WTC11 (cell line): ENCODE measurements at places on chromosomes 2 and 18.

DNA sequence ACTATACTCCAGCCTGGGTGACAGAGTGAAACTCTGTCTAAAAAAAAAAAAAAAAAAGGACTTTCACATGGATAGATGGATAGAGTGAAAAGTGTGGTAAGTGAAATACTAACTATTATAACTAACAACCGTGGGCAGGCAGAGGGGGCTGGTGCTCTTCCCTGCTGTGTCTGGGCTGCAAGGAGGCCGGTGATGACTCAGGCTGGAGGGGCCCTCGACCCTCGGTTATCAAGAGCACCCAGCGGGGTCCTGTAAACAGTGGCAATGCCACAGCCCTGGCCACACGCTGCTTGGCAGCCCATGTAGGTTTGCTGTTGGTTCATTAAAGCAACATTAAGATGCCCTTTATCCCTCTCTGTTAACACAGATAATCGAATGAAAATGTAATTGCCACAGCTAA lies 184.8 kb upstream of the RAB12 start:
- DNase-seq, result no peak

DNA sequence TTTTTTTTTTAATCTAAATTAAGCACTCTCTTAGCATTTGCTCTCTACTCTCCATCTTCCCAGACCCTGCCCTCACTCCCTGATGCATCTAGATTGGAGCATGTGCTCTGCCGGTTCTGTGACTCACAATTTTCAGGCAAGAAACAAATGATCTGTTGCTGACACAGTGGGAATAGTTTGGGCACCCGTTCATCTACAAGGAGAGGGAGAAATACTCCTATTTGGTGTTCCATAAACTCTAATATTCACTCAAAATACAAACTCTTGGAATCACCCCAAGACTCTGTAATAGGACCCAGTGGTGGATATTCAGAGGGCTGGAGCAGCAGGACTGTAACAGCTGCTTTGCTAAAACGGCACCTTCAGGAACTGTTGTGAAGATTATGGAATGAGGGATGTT lies 37.1 kb upstream of the LINC00305 start:
- DNase-seq, result no peak

GRCh38 chr2:212034841-212035585 lies 503.6 kb downstream of the ERBB4 start:
- DNase-seq, result no peak

- no peak for DNase-seq
Observed at GRCh38 chr18:78996741-78997490, 17.3 kb downstream of the SALL3 start.

DNA sequence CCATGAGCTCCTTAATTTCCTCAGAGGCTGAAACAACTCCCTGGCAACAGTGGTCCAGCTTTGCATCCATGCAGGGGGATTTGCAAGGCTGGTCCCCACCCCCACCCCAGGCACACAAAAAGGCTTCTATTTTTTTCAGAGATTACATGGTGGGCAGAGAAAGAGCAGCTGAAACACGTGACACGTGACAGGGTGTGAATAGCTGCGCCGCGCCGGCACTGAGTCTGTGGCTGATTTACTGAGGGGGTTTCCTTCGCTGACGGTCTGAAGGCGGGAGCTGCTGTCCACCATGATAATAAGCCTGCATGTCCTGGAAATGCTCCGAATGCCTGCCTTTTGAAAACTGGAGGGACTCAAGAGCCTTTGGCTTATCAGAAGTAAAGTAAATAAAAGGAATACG lies 50.7 kb upstream of the APCDD1 start:
- DNase-seq, result no peak

DNA sequence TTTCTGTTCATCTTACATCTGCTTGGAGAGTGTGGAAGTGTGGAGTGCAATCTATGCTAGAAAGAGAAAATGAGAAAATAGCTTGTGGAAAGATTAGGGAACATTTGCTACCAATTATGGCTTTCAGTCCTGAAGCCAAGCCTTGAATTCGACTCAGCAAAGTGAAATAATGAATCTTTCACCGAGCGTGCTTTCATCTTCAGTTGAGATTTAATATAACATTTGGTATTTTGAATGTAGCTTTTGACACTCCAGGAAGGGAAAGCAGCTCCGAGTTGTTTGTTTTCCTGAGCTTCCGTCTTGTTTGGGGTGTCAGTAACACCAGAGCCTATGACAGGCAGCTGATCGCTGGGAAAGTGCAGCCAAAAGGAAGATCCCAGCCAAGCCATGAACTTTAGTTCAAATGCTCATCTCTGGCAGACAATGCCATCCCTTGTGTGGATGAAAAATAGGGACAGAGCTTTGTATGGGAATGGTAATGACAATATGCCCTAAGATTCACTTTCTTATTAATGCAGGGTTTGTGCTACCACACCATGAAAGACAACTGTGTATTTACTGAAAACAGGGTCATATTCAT lies 25.0 kb upstream of the PHLPP1 start:
- no peak for DNase-seq

- peak; percentile 23 for DNase-seq
Observed at GRCh38 chr2:215839816-215840215, 173.5 kb downstream of the MREG start.

GRCh38 chr2:191521608-191522208 lies 156.2 kb upstream of the NABP1 start:
- DNase-seq, result no peak

DNA sequence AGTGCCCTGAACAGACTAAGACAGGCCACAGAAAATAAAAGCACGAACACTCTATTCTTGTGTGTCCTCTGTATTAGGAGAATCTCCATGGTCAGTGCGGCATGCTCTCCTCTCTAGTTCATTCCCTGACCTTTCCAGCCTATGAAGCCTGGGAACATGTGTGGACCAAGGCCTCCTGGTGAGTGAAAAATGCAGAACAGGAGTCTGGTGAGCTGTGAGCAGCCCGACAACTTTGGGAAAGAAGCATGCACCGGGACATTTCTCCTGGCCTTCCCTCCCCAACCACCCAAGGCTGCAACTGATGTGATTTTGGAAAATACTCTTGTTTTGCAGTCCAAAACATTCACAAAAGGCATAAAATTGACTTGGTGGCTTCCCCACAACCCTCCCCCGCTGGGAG lies 878.3 kb upstream of the ID2 start:
- DNase-seq, result no peak

DNA sequence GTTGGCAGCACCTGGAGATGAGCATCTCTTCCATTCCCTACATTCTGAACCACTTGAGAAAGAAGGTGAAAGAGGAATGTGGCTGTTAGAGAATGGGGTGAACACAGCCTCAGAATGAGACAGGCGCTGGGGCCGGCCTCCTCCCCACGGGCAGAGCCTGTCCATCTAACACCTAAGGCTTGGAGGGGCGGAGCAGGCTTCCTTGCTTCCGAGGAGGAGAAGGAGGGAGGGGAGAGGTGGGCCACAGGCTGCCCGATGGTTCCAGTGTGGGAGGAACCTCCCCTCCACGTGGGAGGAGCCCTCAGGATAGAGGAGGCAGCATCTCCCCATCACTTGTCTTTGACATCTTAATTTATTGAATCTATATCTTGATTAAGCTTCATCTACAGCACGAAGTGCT lies 68.6 kb downstream of the CIB4 start:
- peak; percentile 32 for DNase-seq

DNA sequence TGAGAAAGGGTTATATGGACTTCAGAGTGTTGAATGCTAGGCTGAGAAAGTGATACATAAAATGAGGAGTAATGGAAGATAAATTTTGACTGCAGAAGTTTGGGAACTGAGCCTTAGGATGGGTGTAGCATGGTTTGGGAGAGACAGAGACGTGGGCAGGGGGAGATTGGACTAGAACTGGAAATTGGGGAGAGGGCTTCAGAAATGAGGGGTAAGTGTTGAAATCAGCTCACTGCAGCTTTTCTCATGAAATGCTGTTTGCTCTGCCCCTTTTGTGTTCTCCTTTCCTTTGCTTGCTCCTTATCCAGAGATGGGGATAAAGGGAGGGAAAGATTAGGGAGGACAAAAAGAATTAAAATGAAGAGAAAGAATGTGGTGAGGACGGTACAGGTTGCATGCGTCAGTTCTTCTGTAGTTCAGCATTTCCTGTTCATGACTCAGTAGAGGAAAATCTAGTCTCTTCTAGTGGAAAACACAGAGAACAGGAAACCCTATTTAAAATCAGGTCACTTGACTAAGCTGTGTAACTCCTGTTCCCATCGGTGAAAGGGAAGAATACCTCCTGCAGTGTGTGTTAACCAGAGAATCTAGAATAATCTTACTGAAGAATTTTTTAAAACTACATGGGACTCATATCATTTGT lies 105.6 kb downstream of the CRIM1 start:
- DNase-seq, result no peak

DNA sequence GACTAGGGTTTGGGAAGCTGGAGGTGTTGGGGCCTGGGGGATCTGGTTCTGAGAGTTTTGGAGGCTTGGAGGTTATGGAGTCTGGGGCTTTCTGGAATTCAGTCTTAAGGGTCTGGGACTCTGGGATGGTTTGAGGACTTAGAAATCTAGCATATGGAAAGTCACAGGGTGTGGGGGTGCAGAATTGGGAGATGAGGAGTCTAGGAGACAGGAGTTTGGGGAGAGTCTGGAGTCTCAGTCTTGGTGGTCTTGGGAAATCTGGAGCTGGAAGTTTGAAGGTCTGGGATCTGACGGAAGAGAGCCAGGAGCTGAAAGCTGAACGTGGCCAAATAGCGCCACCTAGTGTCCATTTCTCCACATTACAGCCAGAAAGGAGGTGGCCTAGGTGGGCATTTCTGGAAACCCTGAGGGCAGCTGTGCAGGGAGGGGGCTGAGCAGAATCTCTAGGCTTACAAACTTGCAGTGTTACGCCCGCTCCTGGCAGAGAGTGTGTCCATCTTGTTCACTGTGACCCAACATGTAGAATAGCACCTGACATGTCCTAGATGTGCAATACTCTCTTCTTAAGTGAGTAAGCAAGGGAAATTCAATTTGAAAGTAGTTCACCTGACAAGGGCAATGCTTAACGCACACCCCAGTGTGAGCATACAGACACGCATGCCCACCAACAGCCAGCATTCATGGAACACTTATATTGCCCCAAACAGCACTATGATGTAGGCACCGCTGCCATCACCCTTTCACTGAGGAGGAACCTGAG lies 204.8 kb downstream of the TFCP2L1 start:
- peak; percentile 83 for DNase-seq

DNA sequence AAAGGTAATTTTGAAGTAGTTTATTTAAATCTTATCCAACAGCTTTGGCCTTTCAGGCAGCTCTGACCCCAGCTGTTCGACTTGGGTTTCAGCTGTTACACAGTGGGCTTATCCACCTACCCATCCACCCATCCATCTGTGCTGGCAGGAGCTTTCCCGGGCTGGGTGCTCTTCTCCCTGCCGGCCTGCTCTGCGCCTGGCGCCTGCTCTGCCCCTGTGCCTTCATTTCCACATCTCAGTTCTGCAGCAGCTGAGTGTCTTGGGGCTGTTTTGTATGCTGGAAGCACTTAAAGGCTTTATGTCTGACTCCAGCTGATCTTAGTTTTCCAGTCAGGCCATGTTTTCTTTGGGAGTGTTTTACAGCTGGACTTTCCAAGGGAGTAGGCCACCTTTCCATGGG lies 24.2 kb downstream of the LDLRAD4 start:
- DNase-seq, result no peak

- DNase-seq, result no peak
Observed at GRCh38 chr2:111678651-111679050, 205.3 kb downstream of the ANAPC1 start.

GRCh38 chr2:85401464-85401805 lies 8.7 kb downstream of the CAPG start:
- DNase-seq, result no peak

GRCh38 chr2:232103140-232103737 lies 141.7 kb downstream of the DIS3L2 start:
- DNase-seq, result no peak

GRCh38 chr2:112782234-112782799 lies 2.0 kb downstream of the IL1A start:
- DNase-seq, result no peak

DNA sequence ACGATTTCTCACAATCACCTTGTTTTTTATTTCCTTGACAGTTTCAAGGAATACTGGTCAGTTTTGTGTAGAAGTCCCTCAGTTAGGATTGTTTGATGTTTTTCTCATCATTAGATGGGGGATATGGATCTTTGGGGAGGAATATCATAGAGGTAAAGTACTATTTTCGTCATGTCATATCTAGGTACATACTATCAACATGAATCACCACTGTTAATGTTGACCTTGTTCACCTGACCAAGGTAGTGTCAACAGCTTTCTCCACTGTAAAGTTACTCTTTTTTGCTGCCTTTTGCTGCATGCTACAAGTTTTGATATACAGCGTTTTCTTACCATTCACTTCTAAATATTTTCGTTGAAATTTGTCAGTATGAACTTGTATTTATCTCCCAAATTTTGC lies 32.7 kb downstream of the NLRC4 start:
- no peak for DNase-seq

DNA sequence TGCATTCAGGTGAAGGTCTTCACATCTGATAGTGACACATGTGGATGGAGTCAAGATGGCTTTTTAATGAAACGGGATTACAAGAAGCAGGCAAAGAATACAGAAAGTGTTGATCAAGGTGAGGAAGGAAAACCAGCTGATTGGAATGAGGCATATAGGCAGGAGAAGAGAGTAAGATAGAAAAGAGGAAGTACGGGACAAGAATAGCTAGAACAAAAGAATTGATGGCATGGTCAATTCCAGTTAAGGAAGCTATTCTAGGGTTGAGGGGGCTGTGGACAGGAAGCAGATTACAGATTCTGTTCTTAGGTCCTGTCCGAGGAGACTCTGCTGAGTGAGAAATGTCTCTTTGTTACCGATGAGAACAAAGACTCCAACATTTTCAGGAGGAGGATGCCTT lies 13.2 kb upstream of the NCK2 start:
- DNase-seq, result no peak

- DNase-seq, result no peak
Observed at GRCh38 chr2:113124984-113125855, 2.2 kb upstream of the IL1RN start.

- no peak for DNase-seq
Observed at GRCh38 chr2:106638043-106638442, 150.9 kb downstream of the CD8B2 start.

GRCh38 chr2:71944806-71945602 lies 202.7 kb downstream of the CYP26B1 start:
- DNase-seq, result no peak

DNA sequence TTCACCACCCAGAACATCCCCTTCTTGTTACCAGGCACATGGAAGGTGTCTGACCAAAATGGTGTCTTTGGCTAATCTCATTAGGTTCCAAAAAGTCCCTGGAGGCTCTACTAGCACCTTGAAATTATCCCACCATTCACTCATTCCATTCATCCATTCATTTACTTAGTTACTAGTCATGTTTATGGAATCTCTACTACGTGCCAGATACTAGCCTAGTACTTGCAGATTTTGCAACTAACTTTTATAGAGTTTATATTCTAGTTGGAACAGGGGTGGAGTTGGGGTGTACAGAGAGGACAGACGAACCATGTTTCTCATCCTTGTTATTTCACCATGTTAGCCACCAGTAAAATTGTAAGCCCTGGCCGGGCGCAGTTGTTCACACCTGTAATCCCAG lies 4.0 kb upstream of the NOP58 start:
- no peak for DNase-seq

DNA sequence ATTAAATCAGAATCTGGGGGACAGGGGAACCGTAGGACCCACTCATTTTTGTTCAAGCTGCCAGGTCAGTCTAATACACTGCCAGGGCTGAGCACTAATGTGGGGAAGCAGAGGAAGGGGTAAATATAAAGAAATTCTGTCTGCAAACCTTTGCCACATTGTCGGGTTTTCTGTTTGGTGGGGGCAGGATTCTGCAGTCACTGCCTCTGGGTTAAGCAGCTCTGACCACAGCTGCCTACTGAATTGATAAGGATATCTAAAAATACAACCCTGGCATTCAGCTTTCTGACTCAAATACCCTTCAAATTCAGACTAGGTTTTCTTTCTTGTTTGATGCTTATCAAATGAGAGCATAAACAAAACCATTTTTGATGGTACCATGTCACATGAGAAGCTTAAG lies 6.0 kb downstream of the DNER start:
- DNase-seq, result no peak
